ENCODE measurements at places on chromosomes 12 and 14. TPM values are rescaled to one million over a fixed set of nuclear protein-coding genes. Genes with fewer than 3 reads are reported as not detected.

ACOT6 gene
- not detected for total RNA-seq

KIAA0586 gene
- 10.6 TPM for total RNA-seq

DENND5B gene
- 15.8 TPM for total RNA-seq

DTX1 gene
- total RNA-seq = 0.42 TPM

PYGL gene
- total RNA-seq = 151 TPM

Data from A549 treated with RU486 at 1 μM for 4 hours (cell line).